ENCODE measurements at places on chromosomes 3 and 15. TPM values are rescaled to one million over a fixed set of nuclear protein-coding genes. Genes with fewer than 3 reads are reported as not detected.

Gene FEZF2
- total RNA-seq, result not detected

Gene CHL1
- total RNA-seq, result 10.4 TPM

Gene STARD9
- 18.6 TPM for total RNA-seq

Gene DUOXA1
- total RNA-seq, result not detected

Gene LRRK1
- total RNA-seq, result 52.7 TPM

Gene TMEM212
- total RNA-seq, result not detected

Gene NPAP1
- total RNA-seq, result under 0.01 TPM

Gene TGM5
- not detected for total RNA-seq

Gene QARS1
- 403 TPM for total RNA-seq

Gene RFC4
- 7.2 TPM for total RNA-seq

Gene PLA2G4F
- total RNA-seq, result 25.1 TPM

Gene TTLL13
- total RNA-seq, result not detected

Gene ANKRD34C
- not detected for total RNA-seq

Gene FOXB1
- total RNA-seq, result not detected
